SK-N-MC (cell line): ENCODE measurements at places on chromosomes 7 and 10.

GRCh38 chr10:99926925-99927720, 82.6 kb downstream of the DNMBP start:
- DNase-seq, result no peak

DNA sequence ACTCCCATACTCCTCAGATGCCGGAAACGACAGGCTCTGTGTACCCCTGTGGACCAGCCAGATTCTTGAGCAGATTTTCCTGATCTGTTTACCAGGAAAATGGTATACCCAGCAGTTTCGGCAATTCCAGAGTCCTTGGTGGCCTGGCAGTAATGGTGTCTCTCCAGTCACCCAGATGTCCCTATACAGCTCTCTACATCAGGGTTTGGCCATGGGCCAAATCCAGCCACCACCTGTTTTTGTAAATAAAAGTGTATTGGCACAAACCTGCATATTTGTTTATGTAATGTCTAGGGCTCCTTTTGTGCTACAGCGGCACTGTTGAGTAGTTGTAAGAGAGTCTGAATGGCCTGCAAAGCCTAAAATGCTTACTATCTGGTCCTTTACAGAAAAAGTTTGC, 491.3 kb downstream of the RPS24 start:
- no peak for DNase-seq

DNA sequence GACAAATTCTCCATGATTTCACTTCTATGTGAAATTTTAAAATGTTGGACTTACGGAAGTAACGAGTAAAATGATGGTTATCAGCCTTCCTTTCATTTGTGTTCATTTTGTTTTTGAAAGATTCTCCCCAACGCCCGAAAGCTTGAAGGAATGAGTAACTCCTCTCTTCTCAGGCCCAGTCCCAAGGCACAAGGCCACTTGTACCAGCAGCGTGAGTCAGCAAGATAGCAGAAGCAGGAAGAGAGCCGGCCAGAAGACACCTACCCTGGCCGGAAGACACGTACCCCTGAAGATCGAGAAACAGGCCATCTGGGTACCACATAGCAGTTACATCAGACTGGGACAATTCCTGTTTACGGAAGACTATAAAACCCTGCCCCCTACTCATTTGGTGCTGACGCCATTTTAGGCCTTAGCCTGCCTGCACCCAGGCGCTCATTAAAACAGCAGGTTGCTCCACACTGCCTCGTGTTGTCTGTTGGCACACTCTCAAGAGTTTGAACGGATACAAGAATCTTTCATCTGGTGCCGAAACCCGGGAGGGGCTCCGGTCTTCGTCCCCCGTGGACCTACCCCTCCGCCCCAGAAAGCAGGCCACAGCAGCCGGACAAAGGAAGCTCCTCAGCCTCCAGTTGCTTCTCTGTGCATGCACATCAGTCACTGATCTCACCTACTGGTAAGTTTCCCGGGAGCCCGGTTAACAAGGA, 60.4 kb downstream of the LRRC17 start:
- DNase-seq, result no peak

GRCh38 chr7:92569137-92569536, 21.1 kb downstream of the FAM133B start:
- DNase-seq, result no peak

- DNase-seq, result no peak
Measured at GRCh38 chr7:35717013-35717412, 22.1 kb upstream of the HERPUD2 start.

DNA sequence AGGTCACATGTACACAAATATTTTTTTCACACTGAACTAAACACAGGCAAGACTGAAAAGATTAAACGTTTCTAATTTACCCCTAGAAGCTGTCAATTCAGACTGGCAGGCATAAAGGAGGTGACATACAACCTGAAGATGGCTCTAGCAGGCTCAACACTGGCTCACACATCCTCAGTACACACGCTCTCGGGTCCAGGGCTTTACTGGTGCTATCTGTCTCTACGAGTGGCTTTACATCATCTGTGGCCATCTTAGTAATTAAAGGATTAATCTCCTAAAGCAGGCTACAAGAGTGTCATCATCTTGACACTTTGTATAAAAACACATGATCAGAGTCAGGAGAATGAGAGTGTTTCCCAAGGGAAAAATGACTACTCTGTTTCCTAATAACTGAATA, 57.3 kb downstream of the COPG2 start:
- DNase-seq, result no peak

GRCh38 chr10:96270571-96270970, 798 bp downstream of the BLNK start:
- DNase-seq, result no peak

DNA sequence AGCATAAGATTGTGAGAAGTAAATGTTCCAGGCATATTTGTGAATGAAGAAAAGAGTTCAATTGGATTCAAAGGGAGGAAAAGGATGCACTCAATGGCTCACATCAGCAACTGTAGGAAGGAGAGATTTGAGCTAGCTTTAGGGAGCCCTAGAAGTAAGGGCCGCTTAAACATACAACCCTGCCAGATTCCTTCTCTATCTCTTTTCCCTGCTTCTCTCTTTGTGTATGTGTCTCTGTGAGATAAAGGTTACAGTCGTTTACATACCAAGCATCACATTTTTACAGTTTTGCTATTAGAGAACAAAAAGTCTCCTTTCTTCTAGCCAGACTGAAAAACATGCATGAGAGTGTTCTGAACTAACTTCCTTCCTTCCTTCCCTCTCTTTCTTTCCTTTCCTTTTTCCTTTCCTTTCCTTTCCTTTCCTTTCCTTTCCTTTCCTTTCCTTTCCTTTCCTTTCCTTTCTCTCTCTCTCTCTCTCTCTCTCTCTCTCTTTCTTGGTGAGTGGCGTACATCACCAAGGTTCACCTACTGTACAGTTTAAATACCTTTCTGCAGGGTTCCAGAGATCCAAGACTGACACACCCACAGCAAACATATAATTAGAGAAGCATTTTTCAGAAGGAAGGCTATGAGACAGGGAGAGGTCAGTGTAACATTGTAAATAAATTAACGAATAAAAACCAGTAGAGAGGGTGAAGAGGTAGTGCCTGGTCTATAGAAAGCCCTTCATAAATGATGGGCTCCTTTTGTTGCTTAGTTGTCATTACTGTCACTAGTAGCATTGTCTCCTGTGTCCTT, 240.4 kb downstream of the ARL4A start:
- DNase-seq, result no peak
